Lung (tissue), 17 donors: ENCODE measurements at places on chromosomes 16 and 17. TPM values are rescaled to one million over a fixed set of nuclear protein-coding genes. Genes with fewer than 3 reads are reported as not detected.

MYLK3 gene
- 4.6 TPM for total RNA-seq

- no peak for DNase-seq
These were observed 480.2 kb upstream of the ERCC4 start for GRCh38 chr16:13439766-13440165.

GRCh38 chr16:90001761-90002503 lies 17.3 kb downstream of the DBNDD1 start:
- no peak for DNase-seq

GRCh38 chr16:57401943-57402640 lies 2.5 kb upstream of the CCL17 start:
- no peak for DNase-seq

DNA sequence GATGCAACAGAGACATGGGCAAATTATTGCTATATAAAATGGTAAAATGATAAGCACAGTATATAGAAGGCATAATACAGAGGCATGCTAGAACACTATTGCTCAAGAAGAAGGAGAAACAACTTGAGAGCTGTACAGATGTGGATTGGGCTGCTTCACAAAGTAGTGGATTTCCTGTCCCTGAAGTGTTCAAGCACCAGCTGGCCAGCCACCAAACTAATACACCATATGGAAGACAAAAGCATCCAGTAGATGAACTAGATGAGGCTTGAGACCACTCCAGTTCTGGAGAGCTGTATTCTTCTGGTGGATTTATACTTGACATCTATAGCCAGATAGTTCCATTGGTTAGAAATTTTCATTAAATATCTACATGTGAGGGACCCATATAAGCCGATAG lies 134.1 kb upstream of the GNAO1 start:
- no peak for DNase-seq

GRCh38 chr17:41116297-41116696 lies 1.9 kb downstream of the KRTAP4-11 start:
- no peak for DNase-seq
